ENCODE measurements at places on chromosomes 11 and 22.

GRCh38 chr11:36620246-36620645 lies 22.2 kb upstream of the RAG2 start:
- DNase-seq = no peak

DNA sequence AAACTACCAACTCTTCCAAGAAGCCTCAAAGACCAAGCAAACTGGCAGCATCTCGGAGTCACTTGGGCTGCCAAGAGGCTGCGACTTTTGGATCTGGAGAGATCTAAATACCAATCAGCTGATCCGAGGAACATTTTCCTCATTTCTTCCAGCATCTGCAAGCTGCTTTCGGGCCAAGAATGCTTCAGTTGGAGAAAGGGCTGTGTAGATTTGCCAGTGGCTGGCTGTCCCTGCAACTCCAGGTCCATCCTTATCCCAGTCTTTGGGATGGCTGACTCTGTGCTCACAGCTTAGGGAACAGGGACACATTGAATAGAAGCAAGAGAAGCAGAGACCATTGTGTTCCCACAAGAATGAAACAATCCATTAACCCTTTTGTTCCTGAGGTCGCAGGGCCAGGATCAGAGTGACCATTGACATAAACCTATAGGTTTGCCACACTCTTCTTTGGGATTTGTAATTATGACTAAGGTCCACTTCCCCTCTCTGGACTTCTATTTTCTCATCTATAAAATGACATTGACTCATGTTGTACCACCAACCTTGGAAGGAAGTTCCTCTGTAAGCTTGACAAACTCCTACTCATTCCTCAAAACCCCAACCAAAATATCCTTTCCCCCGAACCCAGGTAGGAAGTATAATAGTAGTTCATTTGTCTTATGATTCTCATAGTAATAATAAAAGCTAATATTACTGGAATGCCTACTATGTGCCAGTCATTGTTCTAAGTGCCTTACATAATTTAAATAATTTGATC lies 340.8 kb downstream of the MN1 start:
- DNase-seq = no peak

DNA sequence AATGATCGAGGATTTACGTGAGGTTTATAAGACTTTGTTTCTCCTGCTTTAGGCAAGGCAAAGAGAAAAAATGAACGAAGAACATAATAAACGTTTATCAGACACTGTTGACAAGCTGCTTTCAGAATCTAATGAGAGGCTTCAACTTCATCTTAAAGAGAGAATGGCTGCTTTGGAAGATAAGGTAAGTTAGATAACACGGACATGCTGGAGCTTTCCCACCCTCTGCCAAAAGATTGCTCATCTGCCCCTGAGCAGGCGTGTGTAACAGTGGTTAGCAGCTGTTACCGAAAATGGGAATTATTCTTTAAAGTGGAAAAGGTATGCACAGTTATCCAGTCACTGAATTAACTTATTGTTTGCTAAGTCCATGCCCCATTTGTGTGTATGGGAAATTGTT lies 62.8 kb upstream of the CTTN start:
- no peak for DNase-seq

DNA sequence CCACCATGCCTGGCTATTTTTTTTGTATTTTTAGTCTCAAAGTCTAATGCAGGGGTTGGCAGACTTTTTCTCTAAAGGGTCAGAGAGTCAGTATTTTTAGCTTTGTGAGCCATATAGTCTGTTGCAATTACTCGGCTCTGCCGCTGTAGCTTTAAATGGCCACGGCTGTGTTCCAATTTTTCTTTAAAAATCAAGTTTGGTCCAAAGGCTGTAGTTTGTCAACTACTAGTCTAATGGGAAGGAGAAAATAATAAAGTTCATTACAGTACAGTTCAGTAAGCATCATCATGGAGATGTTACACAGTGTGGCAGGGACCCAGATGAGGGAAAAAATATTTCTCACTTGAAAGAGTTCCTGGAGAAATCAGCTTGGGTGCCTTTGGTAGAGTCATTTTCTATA lies 107.6 kb downstream of the CSNK2A3 start:
- no peak for DNase-seq

DNA sequence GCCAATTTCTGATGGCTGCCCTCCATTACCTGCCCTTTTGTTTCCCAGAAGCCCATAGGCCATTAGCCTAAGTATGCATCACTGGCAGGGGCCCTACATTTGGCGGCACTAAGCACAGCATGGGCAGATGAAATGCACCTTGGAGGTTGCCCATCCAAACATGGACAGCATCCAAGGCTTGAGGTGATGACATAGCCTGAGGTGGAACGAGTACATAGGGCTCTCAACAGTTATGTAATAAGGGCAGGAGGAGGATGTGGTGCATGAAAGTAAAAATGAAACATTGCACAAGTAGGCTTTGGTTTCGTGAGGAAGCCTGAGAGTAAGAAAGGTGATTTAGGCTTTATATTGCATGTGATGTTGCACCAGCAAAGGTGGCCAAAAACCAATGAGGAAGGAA lies 148.1 kb downstream of the FAM76B start:
- no peak for DNase-seq

DNA sequence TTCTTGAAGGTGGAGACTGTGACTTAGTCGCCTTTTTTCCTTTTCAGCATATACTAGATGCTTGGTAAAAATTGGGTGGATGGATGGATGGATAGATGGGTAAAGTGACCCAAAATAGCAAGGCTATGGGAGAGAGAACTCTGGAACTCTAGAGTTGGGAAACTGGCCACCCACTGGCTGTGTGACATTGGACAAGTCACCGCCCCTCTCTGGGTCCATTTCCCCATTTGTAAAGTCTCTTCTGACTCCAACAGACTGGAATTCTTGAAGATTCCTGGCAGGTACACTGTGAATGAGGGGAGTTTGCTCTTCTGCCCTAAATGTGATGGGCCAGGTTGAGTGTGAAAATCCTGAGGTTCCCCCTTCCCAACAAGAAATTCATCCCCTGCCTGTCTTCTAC lies 8.0 kb downstream of the TKFC start:
- DNase-seq = no peak

GRCh38 chr11:45670386-45671135 lies 5.1 kb upstream of the CHST1 start:
- DNase-seq = no peak

GRCh38 chr11:62622476-62623089 lies 797 bp upstream of the B3GAT3 start:
- DNase-seq = no peak

DNA sequence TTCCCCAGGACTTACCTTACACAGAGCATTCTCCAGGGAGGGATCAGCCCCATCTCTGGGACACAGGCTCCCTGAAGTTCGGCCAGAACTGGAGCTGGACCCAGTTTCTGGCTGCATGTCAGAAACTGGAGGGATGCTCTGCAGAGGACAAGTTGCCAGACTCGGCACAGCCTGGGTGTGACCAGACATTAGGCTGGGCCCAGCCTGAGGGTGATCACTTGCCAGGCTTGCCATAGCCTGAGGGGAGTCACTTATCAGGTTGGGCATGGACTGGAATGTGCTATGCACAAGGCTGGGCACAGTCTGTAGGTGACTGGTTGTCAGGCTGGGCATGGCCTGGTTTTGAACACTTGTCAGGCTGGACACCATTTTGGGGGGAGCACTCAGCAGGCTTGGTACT lies 30.7 kb upstream of the STK33 start:
- DNase-seq = no peak

GRCh38 chr11:848380-848931 lies 5.8 kb downstream of the TSPAN4 start:
- DNase-seq = peak; percentile 48

- no peak for DNase-seq
These were observed 56.7 kb downstream of the TECTA start for GRCh38 chr11:121157756-121158155.

- DNase-seq = no peak
These were observed 64.7 kb upstream of the WT1 start for GRCh38 chr11:32500001-32500400.

DNA sequence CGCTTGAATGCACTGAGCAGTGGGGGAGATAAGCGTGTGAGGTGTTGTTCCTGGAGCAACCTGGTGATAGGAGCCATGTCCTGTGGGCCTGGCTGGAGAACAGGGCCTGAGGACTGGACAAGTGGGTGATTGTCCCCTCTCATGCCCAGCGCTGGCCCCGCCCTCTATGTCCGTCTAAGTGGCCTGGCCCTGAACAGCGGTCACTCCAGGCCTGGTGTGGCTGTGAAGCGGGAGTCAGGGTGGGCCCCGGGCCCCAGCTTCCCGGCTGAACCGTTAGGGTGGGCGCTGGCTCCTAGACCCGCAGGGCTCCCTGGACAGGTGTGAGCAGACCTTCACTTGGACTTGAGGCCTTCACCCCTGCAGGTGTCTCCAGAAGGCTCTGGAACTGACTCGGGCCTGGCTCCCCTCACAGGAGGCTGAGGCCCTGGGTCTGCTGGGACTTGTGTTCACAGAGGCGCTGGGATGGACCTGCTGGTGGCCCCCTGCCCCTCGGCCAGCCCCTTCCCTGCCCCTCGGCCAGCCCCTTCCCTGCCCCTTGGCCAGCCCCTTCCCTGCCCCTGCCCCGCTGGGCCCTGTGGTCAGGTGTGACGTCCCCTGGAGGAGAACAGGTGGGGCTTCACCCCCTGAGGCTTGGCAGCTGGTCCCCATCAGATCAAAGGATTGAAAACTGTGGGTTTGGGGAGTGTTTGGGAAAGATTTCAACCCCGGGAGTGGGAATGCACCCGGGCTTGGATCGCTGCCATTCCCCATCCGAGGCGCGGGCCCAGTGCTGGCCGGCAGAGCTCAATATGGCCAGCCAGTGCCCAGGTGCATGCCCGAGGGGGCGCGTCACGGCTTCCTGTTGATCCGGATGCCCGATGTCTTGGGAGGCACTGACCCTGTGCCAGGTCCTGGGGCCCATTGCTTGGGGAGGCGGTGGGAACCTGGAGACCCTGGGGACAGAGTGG lies 3.2 kb upstream of the MUC6 start:
- DNase-seq = no peak

GRCh38 chr11:17640493-17641164 lies 78.7 kb upstream of the MYOD1 start:
- DNase-seq = no peak

DNA sequence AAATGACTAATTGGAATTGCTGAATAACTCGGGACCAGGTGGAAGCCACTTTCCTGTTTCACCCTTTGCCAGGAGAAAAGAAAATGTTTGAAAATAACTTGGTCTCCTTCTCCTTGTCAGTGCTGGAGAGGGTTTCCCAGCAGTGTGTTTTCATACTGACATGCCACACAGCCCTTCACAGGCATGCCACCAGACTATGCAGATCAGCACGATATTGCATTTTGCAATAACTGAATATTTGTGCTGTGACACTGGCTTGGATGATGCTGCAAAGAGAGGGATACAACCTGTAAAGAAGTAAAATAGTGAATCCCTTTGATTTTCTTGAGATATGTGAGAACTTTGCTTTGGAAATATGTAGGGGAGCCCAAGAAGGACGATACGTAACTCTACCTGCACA lies 200.0 kb upstream of the NAV2 start:
- no peak for DNase-seq

- no peak for DNase-seq
These were observed 120.8 kb upstream of the SLC5A12 start for GRCh38 chr11:26842478-26843282.

DNA sequence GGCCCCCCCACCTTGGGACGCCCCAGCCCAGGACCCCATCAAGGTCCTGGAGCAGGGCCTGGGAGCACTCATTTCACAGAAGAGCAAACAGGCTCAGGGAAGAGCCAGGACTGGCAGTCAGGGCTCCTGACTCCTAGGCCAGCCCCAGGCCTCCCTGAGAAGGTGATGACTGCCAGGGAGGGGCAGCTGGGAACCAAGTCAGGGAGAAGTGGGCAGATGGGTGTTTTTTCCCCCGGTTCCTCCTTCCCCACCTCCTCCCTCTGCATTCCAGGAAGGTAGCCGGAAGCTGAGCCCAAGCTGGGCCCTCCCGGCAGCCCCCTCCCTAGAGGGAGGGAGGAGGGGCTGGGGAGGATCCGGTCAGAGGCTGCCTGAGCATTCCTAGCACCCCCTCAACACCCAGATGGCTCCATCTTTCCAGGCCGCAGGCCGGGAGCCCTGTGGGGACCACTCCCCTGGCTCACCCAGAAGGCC lies 19.6 kb downstream of the MYRF start:
- no peak for DNase-seq

GRCh38 chr22:44600207-44600785 lies 101.7 kb upstream of the PRR5 start:
- no peak for DNase-seq

- DNase-seq = no peak
These were observed 68.1 kb downstream of the ALX4 start for GRCh38 chr11:44241851-44242250.

DNA sequence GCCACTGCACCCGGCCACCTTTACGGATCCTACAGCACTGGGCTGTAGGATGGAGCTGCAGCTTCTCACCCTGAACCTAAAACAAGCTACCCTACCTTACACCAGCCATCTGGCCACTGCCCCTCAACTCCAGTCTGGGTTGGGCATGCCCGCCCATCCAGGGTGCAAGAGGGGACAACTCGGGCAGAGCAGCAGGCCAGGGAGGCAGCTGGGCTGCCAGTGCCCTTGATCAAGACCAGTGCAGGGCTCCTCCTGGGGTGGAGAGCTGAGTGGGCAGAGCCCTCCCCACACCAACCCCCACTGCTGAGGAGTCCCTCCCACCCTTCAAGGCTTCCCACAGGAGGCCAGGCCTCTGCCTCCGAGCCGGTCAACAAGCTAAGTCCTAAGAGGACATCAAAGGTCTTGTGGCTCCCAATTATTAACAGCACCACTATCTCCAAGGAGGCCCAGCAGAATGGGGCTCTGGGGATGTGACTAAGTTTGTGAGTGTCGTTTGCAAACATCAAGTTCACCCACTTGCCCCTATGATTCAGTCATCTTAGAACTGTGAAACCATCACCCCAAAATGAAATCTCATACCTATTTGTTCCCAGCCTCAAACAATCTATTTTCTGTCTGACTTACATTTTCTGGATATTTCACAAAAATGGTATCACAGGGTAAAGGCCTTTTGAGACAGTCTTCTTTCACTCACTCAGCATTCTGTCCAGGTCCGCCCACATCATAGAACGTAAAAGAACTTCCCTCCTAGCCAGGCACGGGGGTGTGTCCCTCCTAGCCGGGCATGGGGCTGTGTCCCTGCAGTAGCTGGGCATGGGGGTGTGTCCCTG lies 11.0 kb downstream of the GATD1 start:
- no peak for DNase-seq

DNA sequence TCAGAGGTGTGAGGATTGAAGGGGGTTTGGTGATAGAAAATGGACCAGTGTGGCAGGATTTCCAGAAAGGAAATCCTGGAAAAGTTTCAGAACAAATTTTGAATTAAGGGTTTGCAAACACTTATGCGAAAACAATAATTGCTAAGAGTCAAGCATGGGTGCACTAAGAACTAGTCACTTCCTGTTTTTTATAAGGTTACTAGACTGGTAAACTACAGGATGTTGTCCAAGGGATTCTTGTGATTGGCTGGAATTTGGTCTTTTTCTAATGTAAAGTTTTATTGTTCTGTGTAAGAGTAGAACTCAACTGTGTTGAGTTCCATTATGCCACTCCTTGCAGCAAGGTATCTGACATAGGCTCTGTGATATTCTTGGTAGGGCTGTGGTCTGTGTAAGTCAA lies 54.1 kb downstream of the LIF start:
- no peak for DNase-seq

All from choroid plexus epithelial cell (primary cell).